Astrocyte of the spinal cord (primary cell): ENCODE measurements at places on chromosomes 16 and 17.

DNA sequence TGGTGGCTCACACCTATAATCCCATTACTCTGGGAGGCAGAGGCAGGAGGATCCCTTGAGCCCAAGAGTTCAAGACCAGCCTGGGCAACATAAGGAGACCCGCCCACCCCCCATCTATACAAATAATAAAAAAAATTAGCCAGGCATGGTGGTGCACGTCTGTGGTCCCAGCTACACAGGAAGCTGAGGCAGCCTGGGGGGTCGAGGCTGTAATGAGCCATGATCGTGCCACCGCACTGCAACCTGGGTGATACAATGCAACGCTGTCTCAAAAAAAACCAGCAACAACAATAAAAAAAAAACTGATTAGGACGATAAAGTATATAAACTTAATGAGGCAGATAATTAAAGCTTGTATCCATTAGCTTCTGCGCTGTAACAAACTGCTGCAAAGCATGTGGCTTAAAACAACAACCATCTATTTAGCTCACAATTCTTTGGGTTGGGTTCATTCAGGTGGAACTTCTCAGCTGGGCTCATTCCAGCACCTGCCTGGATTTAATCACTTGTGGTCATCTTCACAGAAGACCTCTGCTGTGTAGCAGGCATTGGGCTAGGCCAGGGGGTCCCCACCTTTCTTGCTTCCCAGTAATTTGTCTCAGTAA is 45.8 kb downstream of the LCMT1 start:
- DNase-seq: no peak

GRCh38 chr16:64390102-64390501 is 731.8 kb downstream of the CDH11 start:
- no peak for DNase-seq

DNA sequence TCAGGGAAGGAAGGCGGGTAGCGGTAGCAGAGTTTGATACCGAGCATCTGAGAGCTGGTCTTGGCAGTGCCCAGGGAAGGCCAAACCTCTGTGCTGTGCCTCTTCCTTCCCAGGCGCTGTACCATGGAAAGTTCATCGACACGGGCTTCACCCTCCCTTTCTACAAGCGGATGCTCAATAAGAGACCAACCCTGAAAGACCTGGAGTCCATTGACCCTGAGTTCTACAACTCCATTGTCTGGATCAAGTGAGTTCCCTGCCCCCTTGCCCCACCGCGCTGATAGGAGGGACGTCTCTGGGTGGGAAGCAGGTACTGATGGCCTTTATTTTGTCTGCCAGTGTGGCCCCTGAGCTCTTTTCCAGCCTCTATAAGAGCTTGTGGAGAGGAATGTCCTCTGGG is 15.4 kb upstream of the CLEC18A start:
- DNase-seq: no peak

DNA sequence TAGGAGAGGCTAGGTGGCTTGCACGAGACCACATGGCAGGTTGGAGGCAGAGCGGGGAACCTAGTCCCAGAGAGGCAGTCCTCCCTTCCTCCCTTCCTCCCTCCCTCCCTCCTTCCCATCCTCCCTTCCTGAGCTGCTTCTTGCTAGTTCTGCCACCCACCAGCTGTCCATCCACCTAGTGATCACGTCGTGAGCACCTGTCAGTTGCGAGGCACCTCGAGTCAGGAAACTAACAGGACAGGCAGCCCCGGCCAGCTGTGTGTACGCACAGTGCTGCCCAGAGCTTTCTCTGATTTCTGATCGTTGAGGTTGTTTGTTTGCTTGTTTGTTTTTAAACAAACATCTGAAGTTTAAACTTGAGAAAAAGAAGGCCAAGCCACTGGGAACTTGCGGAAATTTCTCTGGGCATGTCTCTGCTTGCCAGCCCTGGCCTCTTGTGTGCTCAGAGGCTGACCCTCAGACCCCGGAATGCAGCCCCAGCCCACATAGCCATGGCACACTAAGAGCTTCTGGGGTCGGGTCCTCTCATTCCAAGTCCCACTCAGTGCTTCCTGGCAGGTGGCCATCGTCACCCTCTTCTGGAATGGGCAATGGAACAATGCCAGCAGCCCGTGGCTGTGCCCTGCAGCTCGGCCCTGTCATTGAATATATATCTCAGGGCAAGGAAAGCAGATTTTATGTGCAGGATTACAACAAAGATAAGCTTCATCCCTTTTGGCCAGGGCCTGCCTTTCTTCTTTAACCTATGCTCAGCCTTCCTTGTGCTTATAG is 174.0 kb downstream of the KATNIP start:
- DNase-seq: no peak

- peak; percentile 25 for DNase-seq
Observed at GRCh38 chr16:49876716-49877129, 20.8 kb upstream of the ZNF423 start.

DNA sequence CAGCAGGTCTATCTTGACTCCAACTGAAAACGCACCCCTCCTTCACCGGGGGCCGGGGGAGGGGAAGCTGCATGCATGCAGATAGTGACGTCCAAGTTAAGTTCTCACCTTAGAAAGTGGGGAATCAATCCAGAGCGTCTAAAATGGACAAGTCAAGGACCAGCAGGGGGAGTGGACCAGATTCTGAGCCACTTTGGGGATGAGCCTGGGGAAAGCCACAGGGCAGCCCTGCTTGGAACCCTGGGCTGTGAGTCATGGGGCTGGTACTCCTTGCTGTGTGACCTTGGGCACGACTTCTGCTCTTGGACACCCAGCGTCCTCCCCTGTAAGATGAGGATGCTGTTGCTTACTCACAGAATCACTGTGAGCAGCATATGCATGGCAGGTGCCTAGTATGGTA is 9.1 kb downstream of the TNFRSF13B start:
- no peak for DNase-seq
